ENCODE measurements at places on chromosomes 2 and 18.

GRCh38 chr2:178280244-178280852 lies 86.0 kb downstream of the OSBPL6 start:
- DNase-seq = no peak

- DNase-seq = no peak
Observed at GRCh38 chr2:7609556-7609955, 692.3 kb downstream of the RNF144A start.

DNA sequence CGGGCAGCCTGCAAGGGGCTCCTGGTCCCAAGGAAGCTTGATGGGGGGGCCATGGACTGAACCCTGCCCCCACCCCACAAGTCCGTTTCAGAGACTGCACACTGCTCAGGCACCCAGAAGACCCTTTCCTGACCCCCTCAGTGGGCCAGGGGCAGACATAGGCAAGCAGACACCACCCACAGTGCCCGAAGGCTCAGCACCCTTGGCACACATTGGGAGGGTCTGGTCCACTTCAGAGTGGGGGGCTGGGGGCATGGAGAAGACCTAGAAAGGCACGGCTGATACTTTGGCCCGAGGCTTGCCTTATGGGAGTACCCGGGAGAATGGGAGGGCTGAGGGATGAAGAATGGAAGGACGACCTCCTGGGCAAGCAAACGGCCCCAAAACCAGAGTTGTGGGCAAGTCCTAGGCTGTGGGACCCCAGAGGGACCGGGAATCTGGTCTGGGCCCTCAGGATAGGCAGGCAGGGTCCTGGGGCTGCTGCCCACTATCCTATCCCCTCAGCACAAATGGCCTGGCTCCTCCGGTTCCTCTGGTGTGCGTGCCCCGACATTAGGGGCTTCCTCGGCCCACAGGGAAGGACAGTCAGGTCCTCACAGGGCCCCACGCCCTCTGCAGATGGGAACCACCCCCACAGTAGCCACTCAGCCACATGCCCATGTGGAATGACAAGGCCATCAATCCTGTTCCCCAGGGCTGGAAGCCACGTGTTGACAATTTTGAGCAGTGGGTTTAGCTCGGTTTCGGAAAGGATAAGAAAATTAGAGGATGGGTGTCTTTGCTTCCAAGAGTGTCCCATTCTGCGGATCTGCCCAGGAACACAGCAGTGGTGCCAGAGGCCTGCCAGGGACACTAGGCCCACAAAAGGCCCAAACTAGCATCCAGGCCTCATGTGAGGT lies 15.0 kb upstream of the GPC1 start:
- no peak for DNase-seq

DNA sequence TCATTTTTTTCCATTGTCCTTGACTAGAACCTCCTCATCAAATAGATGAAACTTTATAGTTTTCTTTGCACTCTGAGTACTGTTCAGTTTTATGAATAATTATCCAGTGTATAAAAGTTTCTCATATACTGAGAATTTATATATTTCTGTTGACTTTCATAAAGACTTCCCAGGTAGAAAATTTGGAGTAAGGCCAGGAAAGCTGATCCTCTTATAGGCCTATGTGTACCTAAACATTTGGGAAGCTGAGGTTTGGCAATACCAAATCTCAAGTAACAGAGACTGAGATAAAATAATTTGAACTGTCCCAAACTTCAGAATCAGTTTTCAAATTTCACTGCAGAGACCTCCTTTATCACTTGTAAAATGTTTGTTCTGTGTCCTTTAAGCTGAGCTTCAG lies 43.4 kb downstream of the CCDC102B start:
- no peak for DNase-seq

GRCh38 chr2:6845312-6845711 lies 20.4 kb downstream of the CMPK2 start:
- DNase-seq = no peak

- DNase-seq = no peak
Observed at GRCh38 chr18:49920731-49921130, 107.4 kb upstream of the ACAA2 start.

GRCh38 chr2:11389052-11389420 lies 44.6 kb upstream of the ROCK2 start:
- no peak for DNase-seq

- no peak for DNase-seq
Observed at GRCh38 chr2:113324684-113325160, 46.0 kb upstream of the PAX8 start.

GRCh38 chr2:189866296-189866695 lies 82.0 kb downstream of the PMS1 start:
- DNase-seq = no peak

- DNase-seq = no peak
Observed at GRCh38 chr2:43592443-43592842, 3.4 kb downstream of the THADA start.

DNA sequence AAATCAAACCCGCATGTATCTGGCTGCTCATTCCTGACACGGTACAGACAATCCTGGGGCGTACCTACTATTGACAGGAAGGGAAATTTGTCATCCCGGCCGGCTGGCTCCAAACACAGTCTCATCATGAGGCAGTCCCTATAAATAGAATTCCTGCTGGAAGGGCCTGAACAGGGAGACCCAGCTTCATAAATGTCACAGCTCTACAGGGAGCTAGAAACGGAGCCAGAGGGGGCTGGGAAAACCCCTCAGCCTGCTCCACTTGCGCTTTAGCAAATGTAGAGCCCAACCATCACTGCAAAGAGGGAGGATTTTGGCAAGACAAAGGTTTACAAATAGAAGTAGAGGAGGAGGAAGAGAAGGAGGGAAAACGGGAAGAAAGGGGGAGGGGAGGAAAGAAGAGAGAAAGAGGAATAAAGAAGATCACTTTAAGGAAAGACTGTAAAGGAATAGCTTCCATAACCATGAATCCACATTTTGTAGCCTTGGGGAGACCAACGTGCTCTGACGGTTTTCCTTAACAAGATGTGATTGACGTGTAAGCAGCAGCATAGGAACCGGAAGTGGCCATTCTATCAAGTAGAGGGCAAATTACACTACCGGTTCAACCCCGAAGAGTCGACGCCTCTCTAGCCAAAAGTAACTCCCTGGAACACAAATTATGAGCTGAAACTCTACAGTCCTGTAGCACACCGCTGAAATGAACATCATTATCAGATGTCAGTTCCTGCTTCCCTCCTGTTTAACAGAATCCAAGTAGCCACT lies 56.8 kb upstream of the TTN start:
- no peak for DNase-seq

- DNase-seq = no peak
Observed at GRCh38 chr18:39966275-39966674, 1988.8 kb upstream of the PIK3C3 start.

GRCh38 chr18:72107647-72108383 lies 436.3 kb downstream of the CBLN2 start:
- no peak for DNase-seq

DNA sequence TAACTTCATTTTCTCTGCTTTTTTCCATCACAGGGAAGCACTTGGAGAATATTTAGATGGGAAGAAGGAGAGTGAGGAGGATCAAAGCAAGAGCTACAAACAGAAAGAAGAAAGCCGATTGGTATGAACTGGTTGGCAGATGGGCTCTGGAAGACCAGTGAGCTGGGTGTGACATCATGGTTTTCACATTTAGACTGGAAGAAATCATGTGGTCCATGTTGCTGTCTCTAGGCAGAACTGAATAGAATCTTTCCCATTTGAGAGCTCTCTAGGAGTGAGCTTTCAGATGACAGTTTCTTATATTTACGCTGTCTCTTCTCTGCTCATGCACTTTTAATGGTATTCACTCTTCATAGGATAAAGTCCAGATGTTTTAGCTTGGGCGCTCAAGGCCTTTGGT lies 12.6 kb downstream of the DRC1 start:
- no peak for DNase-seq

GRCh38 chr2:191012845-191013681 lies 908 bp downstream of the STAT1 start:
- no peak for DNase-seq

Measured in cortex of kidney (tissue), 1 donor.